ENCODE measurements at places on chromosomes 2 and 18.

- DNase-seq: no peak
Measured at GRCh38 chr2:141770530-141770929, 360.3 kb downstream of the LRP1B start.

DNA sequence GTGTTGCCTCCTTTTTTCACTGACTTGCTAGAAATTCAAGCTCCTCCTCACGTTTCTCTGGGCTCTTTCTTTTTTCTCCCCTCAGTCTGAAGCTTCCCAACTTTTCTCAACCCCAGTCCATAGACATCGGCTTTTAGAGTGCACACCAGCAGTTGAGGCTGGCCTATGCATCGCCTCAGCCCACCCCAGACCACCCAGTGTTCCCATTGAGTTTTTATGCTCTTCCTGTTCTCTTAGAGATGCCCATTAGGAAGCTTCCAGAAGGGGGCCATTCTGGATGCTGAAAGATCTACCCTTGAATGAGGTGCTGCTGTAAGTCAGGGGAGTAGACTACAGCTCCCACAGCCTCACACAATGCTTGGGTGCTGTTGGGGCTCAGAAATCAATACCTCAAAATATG lies 12.0 kb upstream of the GYPC start:
- no peak for DNase-seq

- DNase-seq: no peak
Measured at GRCh38 chr2:207224791-207225482, 59.2 kb upstream of the KLF7 start.

GRCh38 chr2:203650860-203651613 lies 55.4 kb upstream of the CD28 start:
- no peak for DNase-seq

DNA sequence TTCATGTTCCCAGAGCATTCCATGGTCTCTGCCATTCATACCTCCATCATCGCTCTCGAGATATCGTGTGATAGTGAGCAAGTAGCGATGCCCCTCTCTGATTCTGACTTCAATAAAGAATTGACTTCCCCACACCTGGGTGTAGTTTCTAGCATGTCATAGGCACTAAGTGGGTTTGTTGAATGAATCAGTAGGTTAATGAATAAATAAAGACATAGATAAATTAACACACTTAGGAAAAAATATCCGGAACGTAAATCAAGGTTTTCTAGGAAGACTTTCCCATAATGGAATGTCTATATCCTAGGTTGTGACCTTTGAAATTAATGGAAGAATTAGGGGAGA lies 159.1 kb downstream of the DOCK10 start:
- DNase-seq: no peak

DNA sequence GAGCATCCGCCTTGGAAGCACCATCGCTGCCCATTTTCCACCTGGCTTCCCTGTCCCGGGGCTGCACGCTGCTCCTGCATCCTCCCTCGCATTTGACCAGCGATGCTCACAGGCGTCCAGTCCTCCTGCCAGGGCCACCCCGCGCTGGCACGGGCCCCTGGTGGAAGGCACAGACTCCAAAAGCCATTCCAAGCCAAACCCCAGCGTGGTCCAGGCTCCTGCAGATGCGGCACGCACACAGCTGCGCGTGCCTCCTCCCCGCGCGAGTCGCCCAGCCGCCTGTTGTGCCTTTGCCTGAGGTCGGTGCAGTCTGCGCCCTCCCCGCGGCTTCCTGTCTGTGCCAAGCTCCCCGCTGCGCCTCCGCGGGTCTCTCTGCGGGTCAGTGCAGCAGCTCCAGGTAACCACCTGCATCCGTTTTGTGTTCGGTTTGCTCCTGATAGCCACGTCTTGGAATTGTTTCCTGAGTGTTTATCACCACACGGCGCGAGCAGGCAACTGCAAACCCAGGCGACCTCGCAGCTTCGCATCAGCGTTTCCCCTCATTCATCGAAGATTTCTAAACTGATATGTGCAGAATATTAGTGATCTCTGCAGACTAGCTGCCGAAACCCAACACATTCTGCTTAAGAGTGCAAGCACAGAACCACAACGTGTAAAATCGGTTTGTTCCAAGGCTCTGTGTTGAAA lies 65.2 kb upstream of the SALL3 start:
- no peak for DNase-seq

DNA sequence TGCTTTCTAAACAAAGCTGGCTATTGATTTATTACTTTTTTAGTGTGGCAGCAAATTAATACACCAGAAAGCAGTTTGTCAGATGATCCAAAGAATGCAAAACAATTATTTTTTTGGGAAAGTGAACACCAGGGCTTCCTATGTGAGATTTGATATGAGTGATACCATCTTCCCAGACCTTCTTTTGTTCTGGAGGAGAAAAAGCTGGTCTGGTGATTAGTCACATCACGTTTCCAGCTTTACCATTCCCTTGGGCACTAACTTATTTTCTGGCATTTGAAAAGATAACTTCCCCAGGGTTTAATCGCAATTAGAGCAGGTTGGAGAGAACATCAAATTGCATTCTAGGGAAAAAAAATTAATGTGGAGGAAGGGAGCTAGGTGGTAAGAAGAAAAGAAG lies 182.9 kb upstream of the TANK start:
- no peak for DNase-seq

GRCh38 chr2:37774976-37775907 lies 103.8 kb upstream of the CDC42EP3 start:
- DNase-seq: no peak

DNA sequence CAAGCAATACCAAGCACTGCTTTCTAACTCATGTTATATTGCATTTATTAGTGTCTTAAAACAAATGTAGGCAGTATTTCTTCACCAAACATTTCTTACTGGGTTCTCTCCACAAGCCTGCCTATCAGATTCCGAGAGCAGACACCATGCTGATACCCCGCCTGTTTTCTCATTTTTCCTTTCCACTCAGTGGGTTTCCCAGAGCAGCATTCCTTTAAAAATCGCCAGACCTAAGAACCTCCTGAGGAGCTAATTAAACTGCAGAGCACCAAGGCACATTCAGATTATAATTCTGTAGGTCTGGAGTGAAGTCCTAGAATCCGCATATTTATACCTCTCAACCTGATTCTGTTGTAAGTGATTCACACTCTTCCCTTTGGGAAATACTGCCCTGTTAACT lies 405.6 kb downstream of the TNS1 start:
- DNase-seq: no peak

DNA sequence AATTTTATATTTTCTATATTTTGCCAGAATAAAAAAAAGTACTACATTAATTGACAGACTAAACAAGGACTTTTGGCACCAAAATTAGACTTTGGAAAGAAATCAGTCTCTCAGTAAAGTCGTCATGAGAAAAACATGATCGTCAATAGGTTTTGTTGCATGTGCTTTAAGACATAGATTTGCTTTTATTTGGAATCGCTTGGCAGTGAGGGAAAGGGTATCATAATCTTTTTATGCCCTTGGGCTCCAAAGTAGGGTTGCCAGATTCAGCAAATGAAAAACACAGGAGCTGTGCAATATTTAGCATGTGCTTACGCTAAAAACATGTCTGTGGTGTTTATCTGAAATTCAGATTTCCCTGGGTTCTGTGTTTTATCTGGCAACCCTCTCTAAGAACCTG lies 177.6 kb downstream of the LAMA1 start:
- DNase-seq: no peak

GRCh38 chr2:126675637-126676036 lies 19.7 kb downstream of the GYPC start:
- no peak for DNase-seq

DNA sequence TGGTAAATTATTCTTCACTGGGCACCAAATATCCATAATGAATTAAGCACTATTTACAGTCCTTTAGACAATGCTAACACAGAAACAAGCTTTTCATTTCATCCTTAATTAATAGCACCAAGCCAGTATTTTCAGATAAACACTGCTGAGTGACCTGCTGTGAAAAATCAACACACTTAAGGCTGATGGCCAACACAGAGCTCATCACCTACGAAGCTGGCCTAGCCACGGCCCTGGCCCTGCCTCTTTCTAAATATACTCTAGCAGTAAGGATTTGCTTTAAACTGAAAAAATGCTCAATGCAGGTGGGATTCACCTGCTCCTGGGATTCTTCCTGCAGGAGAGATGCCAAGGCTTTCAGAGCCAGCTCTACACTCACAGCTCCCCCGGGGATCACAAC lies 18.4 kb downstream of the CYB5A start:
- DNase-seq: no peak

GRCh38 chr18:59143441-59143840 lies 3.8 kb downstream of the SEC11C start:
- no peak for DNase-seq

DNA sequence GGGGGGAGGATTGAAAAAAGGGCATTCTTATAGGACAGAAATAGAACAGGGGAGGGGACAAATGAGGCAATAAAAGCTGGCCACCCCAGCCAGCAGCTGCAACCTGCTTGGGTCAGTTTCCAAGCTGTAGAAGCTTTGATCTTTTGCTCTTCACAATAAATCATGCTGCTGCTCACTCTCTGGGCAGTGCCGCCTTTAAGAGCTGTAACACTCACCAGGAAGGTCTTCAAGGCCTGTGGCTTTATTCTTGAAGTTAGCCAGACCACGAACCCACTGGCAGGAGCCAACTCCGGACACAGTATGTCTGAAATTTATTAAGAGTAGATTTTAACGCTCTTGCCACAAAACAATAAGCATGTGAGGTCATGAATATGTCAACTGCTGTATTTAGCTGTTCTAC lies 649.9 kb upstream of the RAB6C start:
- DNase-seq: no peak

GRCh38 chr18:3449512-3450011 lies 410 bp upstream of the TGIF1 start:
- DNase-seq: peak; percentile 84

- DNase-seq: no peak
Measured at GRCh38 chr2:50746526-50746925, 285.4 kb downstream of the NRXN1 start.

DNA sequence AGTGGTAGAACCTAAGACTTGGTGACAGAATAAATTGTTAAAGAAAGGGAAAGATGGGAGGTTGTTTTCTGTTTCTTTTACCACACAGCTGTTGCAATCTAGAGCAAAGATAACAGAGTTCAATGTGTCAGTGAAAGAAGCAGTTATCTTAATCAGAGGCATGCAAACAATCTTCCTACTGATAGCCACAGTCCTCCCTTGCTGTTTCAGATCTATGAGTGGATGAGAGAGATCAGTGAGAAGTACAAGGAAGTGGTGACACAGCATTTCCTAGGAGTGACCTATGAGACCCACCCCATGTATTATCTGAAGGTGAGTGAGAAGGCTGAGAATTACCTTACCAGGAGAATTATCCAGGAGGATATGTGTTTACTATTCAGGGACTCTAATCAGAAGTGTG lies 15.9 kb downstream of the CPO start:
- DNase-seq: no peak

DNA sequence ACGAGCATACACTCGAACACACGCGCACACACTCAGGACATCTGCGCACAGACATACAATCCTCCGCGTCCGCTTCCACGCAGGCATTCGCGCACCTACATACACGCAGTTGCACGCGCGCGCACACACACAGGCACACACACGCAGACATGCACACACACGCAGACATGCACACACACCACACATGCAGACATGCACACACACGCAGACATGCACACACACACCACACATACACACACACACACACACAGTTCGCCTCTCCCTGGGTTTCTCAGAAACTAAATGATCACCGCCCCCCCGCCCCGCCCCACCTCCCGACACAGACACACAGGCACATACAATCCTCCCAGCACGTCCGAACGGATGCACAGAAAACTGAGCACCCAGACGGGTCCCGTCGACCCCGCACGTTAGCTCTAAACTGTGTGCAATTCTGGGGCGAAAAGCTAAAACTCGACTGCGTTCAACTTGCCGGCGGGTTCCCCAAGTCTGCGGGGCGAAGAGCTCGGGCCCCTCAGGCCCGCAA lies 1.0 kb downstream of the EPHA4 start:
- peak; percentile 67 for DNase-seq

- no peak for DNase-seq
Measured at GRCh38 chr18:54924948-54925347, 34.3 kb downstream of the CCDC68 start.

DNA sequence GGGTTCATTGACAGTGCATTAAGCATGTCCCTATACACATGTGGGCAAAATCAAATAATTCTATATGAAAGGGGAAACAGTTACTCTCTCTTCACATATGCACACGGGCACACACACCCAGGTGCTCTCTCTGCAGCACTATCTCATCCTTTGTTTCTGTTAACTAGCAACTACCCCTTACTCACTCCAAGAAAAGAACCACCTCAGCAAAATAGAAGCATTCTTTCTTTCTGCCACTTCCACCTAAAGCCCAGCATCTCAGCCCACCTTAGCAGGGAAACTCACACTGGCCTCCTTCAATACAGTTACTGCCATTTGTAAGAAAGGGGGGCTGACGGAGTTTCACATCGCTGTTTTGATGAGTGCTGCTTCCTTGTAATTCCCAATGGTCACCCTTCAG lies 216.3 kb upstream of the ID2 start:
- DNase-seq: no peak

DNA sequence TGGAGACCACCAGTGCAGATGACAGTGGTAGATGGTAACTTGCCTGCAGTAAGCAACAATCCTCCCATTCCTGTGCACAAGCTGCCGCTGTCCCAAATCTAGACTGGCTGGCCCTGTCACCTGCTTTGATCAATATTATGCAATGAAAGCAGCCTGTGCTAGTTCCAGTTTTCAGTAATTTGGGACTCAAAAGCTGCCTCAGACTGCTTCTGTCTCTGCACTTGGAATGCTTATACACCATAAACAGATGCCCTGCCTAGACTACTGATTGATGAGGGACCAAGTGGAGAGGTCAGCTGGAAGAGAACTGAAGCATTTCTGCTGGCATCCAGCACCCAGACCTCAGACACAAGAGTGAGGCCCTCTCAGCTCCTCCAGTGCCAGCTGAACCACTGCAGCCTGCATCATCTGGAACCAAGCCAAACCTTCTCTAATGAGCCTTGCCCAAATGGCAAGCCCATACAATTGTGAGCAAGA lies 24.9 kb downstream of the CCBE1 start:
- no peak for DNase-seq

GRCh38 chr18:261398-262073 lies 6.3 kb downstream of the THOC1 start:
- no peak for DNase-seq

GRCh38 chr2:182359990-182360662 lies 66.7 kb downstream of the PDE1A start:
- DNase-seq: no peak

GRCh38 chr18:55853268-55853667 lies 265.3 kb upstream of the TCF4 start:
- DNase-seq: no peak

DNA sequence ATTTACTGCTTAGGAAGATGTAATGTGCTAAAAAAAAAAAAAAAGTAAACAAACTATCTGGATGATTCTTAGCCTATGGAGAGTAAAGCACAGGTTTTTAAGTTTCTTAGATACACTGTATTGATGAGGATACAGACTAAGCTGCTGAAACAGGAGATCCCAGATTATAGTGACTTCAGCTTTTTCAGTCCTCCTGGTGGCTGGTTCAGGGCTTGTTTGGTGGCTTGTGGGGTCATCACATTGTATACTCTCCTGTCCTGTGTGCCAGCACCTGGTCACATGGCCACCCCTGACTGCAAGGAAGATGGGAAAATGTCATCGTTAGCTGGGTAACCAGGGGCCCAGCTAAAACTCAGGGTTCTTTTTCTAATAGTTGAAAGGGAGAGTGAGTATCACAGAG lies 31.4 kb downstream of the RAB31 start:
- no peak for DNase-seq

Measured in CD4-positive, alpha-beta T cell treated with Interleukin-17A for 4 hours (primary cell).